ENCODE measurements at places on chromosomes 6 and 20.
A peak's percentile ranks its signal among the peaks of the same experiment; 100 is the strongest.

- DNase-seq = no peak
Measured at GRCh38 chr6:46381057-46381456, 110.2 kb downstream of the RCAN2 start.

- no peak for DNase-seq
Measured at GRCh38 chr20:9478771-9479170, 35.6 kb upstream of the LAMP5 start.

GRCh38 chr6:43817192-43817591 is 47.2 kb downstream of the VEGFA start:
- peak; percentile 12 for DNase-seq

GRCh38 chr6:150767571-150768018 is 97.9 kb upstream of the MTHFD1L start:
- DNase-seq = no peak

- DNase-seq = no peak
Measured at GRCh38 chr6:169805242-169805838, 53.9 kb downstream of the ERMARD start.

- DNase-seq = no peak
Measured at GRCh38 chr6:119026822-119027221, 51.6 kb downstream of the FAM184A start.

DNA sequence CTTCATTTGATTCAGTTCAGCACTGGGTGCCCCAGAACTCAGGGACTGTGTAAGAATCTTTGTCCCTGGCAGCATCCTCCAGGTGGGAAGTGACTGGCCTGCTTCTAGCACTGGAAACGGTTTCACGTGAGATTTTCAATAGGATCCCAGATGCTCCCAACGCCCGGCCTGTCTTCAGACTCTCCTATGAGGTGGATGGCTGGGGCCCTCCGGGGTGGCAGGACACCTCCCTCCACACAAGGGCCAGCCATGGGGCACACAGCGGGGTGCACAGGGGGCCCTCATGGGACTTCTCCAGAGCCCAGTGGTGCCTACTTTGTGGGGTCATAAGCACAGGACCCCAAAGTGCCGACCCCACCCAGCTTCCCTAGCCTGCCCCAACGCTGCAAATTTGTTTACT is 72.8 kb downstream of the SMOC2 start:
- DNase-seq = no peak

DNA sequence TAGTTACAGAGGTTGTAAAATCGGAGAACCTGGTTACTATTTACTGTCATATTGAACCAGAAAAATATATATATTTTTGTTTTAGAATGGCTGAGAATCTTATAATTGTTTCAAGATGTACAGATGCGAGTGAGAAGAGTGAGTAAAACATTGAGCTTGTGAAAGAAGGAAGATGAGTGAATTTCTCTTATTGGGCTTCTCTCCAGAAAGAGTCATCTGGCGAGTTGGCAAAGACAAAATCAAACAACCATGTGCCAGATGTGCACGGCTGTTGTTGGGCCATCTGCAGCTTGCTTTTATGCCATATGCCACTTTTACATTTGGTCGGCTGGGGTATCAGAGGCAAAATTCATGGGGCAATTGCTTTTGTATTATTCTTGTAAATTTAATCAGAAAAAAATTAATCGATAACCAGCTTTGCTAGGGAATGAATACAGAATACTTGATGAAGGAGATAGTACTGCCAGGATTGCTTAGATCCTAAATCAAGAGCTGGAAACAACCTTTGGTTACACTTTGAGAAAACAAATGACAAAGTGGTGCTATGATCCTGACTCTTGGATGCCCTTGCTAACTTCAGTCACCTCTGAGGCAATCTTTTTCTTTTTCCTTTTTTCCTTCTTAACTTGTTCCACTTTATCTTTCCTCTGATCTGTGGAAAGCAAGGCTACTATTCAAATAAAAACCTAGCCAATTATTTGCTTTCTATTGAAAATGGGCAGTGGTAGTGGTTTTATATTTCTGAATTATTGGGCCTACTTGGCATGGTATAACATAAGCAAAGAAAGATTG is 97.1 kb upstream of the GRIK2 start:
- no peak for DNase-seq

All from stimulated activated CD4-positive, alpha-beta T cell treated with anti-CD3 and anti-CD28 coated beads, TNF-alpha, amount 100 ng/mL, for 24 hours (primary cell).